ENCODE measurements at places on chromosomes 5 and 9.

- no peak for DNase-seq
These were observed 92.1 kb downstream of the COL5A1 start for GRCh38 chr9:134733480-134734232.

GRCh38 chr5:88602584-88602983 is 280.4 kb downstream of the MEF2C start:
- DNase-seq, result no peak

GRCh38 chr9:2655411-2655901 is 33.9 kb downstream of the VLDLR start:
- DNase-seq, result peak; percentile 54

DNA sequence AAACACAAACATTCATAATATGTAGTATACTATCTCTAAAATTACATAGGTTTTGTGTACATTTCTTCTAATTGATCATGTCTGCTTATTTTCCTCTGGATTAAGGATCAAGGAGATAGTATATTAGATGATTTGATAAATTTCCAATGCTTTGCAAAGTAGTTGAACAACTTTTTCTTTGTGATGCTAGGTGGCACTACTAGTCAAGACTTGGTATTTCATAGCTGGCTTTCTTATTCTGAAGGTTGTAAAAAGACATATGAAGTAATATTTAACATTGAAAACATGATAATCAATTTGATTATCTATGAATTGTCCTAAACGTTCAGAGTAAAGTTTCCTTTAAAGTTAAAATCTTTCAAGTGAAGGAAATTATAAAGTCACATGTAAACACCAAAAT is 106.1 kb upstream of the FGF10 start:
- no peak for DNase-seq

GRCh38 chr5:175689147-175689991 is 31.5 kb downstream of the HRH2 start:
- no peak for DNase-seq

DNA sequence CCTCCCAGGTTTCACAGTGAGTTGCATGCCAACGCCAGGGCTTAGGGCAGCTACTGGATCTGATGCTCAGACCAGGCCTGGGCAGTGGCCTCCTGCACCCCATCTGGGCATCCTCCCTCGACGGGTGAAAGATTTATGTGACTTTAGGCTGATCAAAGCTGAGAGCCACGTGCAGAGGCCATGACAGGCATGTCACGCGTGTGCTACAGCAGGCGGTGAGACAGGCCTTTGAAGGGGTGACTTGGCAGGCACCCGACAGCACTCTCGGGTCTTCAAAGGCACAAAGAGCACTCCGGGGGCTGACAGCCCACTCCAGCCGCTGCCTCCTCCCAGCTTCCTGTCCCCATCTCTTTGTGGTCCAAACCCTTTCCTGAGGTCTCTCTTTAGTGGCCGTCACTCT is 66.2 kb downstream of the NTNG2 start:
- no peak for DNase-seq

- no peak for DNase-seq
These were observed 86.7 kb upstream of the NFIB start for GRCh38 chr9:14400658-14400995.

DNA sequence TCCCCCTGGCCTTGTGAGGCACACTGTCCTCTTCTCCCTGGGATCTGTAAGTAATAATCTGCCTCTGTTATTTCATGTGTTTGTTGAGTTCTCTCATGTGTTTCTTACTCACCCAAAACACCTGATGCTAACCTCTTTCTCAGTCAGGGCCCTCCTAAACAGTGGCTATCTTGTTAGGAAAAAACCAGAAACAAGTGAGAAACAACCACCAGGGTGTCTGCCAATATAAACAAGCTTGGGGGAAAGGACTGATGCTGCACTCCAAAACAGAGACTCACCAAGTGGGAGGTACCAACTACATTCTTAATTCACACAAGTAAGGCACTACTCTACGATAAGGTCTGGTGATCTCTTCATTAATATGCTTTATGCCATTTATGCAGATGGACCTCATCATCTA is 564.4 kb downstream of the SEMA5A start:
- DNase-seq, result no peak

- no peak for DNase-seq
These were observed 494.9 kb upstream of the MEF2C start for GRCh38 chr5:89377767-89378455.

GRCh38 chr5:76986825-76987526 is 34.1 kb downstream of the CRHBP start:
- DNase-seq, result no peak

DNA sequence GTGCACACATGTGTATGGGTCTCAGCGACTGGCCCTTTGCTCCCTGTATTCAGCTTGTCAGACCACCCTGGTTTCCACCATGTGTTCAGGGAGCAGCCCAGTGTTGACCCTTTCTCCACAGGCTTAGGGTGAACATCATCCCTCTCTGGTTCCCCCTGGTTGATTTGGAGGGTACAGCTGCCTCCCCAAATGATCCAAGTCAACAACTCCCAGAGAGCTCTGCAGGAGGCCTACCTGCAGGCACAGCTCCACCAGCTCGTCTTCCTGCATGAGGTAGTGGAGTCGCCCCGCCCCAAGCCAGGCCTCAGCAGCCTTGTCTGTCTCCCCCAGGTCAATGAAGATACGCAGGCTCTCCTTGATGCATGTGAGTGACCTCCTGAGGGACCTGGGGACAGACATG is 50.5 kb downstream of the SH3TC2 start:
- no peak for DNase-seq

DNA sequence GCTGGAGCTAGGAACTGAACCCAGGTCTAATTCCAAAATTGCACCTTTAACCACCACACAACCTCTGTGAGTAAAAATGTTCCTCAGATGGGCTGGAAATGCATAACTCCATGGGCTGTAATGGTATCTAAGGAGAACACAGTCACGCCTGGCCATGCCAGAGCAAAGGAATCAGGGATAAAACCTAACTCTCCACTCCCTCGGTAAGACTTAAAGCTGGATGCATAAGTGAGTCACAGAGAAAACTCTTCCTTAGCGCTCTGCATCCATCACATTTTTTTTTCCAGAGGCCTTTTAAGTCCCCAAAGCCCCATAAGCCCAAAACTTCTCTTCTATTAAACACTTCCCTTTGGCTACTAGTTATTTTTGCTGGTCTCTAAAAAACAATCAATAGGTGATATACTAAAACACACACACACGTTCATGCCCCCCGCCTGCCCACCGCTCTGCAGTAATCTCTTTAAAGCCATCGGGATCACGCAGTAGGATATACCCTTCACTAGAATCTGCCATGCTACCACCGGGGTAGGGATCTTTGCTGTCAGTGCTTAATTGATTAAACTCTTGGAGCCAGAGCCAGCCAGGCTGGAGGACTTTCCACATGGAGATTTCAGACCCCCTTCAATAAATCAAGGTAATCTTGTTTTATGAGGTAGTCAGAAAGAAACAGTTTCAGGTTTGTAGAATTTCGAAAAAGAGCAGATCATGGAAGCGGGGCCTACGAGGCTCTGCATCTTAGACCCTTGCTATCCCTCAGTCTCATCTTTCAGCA is 212.9 kb downstream of the MAPKAP1 start:
- DNase-seq, result no peak

GRCh38 chr5:99025298-99026045 is 96.7 kb upstream of the CHD1 start:
- DNase-seq, result no peak

GRCh38 chr5:84585218-84585617 is 200.5 kb upstream of the EDIL3 start:
- no peak for DNase-seq

DNA sequence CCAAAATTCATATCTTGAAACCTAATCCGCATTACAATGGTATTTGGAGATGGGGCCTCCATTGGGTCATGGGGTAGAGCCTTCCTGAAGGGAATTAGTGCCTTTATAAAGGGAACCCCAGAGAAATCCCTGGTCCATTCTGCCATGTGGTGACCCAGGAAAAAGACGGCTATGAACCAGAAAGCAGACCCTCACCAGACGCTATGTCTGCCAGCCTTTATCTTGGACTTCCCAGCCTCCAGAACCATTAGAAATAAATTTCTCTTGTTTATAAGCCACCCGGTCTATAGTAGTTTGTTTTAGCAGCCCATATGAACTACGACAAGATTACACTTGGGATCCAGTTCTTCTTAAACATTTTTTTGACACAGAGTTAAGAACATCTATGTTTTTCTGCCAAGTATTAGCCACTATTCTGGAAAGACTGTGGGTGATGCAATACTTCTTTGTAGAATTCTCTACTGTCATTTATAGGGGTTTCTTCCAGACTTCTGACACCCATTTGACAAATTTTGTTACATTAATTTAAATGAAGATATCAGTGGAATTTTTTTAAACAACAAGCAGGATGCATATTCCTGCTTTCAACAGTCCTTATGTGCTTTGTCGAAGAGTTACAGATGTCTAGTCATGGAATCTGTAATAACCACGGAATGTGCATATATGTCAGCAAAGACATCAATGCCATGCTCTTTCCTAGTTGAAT is 572.4 kb downstream of the NR2F1-AS1 start:
- DNase-seq, result no peak

GRCh38 chr9:75064307-75065025 is 23.5 kb downstream of the NMRK1 start:
- no peak for DNase-seq

GRCh38 chr5:144048259-144048856 is 122.1 kb downstream of the YIPF5 start:
- no peak for DNase-seq

- DNase-seq, result peak; percentile 96
These were observed 334.7 kb downstream of the FBXL7 start for GRCh38 chr5:15834596-15835245.

GRCh38 chr5:10550222-10550995 is 13.5 kb upstream of the ANKRD33B start:
- no peak for DNase-seq

DNA sequence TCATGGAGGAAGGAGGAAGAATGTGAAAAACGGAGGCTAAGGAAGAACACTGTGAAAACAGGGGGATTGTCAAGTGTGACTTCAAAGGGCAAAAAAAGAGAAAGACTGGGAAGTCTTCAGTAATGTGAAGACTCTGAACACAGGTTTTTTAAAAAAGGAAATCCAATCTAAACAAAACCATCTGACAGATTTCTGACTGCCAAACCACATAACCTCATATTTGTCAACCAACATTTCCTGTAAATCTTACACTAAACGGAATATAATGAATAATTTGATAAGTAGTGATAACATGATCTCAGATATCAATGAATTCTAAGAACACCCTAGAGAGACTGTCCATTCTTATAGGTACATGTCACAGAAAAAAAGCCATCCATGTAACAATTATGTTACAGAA is 124.7 kb downstream of the FBN2 start:
- DNase-seq, result no peak

DNA sequence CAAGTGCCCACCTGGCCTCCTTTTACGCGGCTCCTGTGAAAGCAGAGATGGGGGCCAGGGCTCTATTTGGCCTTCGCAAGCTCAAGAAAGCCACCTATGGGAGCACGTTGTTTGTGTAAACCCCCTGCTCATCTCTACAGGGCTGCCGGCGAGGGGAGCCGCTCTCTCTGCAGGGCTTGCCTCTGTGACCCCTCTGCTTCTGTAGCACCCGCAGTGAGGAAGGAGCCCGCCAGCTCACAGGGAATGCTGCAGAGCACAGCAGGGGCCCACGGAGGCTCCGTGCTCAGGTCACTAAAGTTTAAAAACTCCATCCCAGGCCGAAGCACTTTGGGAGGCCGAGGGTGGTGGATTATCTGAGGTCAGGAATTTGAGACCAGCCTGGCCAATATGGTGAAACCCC is 376.8 kb downstream of the IRX2 start:
- DNase-seq, result no peak

Data from retinal pigment epithelial cell (primary cell).